ENCODE measurements at places on chromosomes 4 and X.

- DNase-seq, result no peak
Observed at GRCh38 chrX:70033348-70034051, 16.2 kb downstream of the AWAT2 start.

DNA sequence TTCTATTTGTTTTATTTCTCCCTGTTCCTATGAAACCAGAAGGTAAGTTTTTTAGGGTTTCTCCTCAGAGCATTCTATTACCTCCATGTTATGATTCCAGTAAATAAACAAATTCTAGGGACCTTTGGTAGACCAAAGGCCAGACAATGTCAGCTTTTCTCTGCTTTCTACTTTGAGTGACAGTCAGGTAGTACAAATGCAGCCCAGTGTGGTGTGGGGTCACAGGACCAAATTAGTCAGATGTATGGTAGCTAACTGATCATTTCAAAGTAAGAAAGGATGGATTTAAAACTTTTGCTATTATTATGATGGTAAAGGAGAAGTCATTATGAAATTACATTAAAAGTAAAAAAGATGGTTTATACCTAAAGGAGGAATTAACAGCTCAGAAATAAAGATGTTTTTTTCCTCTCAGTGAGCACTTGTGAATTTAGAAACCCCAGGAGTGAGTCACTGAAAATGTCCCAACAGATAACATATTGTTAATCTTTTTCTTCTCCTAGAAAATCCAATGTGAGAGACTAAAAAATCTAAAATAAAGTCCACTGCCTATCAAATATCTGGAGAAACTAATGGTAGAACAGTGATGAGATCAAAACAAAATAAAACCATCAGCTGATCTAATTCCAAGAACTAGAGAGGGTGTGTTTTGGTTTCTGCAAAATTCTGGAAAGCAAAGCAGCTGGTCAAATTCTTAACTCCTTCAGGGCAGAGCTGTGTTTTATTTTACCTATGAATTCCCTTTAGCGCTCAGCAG lies 16.6 kb upstream of the KLHL2 start:
- no peak for DNase-seq

- DNase-seq, result no peak
Observed at GRCh38 chrX:3518870-3519269, 172.4 kb upstream of the MXRA5 start.

DNA sequence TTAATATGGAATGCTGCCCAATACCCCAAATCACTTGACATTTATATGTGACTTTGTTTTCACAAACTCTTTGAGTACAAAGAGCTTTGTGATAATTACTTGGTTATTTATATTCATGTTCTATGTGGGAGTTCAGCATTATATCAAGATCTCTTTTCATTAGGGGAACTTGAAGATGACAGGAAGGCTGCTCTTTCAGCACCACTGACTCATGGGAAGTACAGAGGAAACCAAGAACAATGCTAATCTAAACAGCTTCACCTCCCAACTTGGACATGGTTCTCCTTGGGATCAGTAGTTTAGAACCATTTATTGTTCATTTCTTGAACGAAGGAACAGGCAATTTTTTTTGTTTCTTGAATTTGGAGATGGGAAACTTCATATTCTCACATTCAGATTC lies 184.0 kb upstream of the AFF2 start:
- no peak for DNase-seq

- DNase-seq, result no peak
Observed at GRCh38 chr4:187227907-187228704, 504.4 kb upstream of the FAT1 start.

DNA sequence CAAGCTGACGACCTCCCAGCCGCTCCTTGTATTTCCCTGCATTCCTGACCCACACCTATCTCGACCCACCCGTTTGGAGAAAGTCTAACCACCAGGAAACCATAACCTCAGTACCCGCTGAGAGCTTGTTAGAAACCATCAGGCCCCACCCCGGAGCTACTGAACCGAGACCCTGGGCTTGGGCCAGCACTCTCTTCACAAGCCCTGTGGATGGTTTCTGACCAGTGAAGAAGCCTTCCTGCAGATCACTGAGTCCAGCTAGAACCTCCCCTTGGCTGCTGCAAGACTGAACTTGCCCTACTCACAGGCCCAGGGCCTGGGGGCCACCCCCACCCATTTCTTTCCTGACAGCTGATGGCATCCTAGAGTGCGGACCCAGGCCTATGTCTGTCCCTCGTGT lies 26.6 kb upstream of the ZNF185 start:
- DNase-seq, result no peak

DNA sequence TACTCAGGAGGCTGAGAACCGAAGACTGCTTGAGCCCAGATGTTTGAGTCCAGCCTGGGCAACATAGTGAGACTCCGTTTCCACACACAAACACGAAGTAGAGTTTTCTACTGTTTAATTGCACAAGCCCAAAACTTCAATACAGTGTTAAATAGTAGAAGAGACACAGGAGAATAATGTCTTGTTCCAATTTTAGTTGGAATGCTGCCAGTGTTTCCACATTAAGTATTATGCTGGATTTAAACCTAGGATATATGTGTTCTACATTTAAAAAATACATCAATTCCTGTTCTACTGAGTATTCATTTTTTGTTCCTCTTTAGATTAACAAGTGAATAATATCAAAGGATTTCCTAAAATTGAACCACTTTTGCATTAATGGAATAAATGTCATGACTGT lies 91.3 kb downstream of the LCORL start:
- DNase-seq, result no peak

DNA sequence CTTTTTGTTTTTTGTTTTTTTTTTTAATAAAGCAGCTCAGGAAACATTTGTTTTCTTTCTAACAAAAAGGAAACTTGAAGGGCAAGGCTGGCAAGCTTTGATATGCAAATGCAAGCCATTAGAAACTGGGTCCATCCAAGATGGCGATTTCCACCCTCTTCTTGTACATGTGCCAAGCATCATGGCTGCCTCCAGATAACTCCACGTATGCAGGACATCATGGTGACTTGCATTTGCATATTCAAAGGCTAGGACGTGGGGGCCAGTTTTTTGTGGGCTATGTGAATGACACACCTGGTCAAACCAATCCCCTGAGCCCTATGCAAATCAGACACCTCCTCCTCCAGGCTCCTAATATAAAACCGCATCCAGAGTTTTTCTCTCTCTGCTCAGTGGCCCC lies 692.6 kb downstream of the FAM133A start:
- no peak for DNase-seq

- no peak for DNase-seq
Observed at GRCh38 chrX:153526042-153526441, 8.6 kb downstream of the ATP2B3 start.

DNA sequence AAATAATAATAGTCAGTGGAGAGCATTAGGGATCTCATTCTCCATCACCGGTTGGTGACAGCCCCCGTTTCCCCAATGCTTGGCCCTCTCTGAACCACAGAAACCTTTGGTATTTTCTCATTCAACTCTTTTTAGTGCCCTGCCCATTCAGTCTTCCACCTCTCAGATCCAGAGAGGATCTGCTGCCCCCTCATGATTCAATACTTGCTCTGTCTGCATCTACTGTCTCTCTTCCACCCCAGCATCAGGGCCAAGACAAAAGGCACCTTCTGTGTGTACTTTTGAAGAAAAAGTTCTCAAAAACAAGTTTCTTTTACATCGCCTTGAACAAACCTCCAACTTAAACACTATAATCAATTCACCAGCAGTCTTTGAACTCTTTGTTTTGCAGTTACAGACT lies 19.3 kb downstream of the CLTRN start:
- no peak for DNase-seq

- no peak for DNase-seq
Observed at GRCh38 chrX:97835969-97836368, 952.3 kb downstream of the RPA4 start.

GRCh38 chr4:11729548-11729947 lies 300.9 kb upstream of the HS3ST1 start:
- DNase-seq, result no peak

GRCh38 chr4:13912966-13913365 lies 285.4 kb upstream of the BOD1L1 start:
- no peak for DNase-seq

- no peak for DNase-seq
Observed at GRCh38 chr4:61877893-61878292, 677.8 kb downstream of the ADGRL3 start.

DNA sequence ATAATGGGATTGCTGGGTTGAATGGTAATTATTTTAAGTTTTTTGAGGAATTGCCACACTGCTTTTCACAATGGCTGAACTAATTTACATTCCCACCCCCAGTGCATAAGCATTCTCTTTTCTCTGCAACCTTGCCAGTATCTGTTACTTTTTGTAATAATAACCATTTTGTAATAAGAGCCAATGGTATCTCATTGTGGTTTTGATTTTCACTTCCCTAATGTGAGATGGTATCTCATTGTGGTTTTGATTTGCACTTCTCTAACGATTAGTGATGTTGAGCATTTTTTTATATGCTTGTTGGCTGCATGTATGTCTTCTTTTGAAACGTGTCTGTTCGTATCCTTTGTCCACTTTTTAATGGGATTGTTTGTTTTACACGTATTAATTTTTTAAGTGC lies 213.1 kb upstream of the HDX start:
- no peak for DNase-seq

- DNase-seq, result no peak
Observed at GRCh38 chr4:89009761-89010369, 47.1 kb downstream of the FAM13A start.

- no peak for DNase-seq
Observed at GRCh38 chr4:128461291-128462102, 173.9 kb upstream of the PGRMC2 start.

- DNase-seq, result peak; percentile 71
Observed at GRCh38 chr4:7323872-7324650, 110.7 kb downstream of the PSAPL1 start.

GRCh38 chr4:117224256-117224655 lies 138.9 kb upstream of the TRAM1L1 start:
- no peak for DNase-seq

DNA sequence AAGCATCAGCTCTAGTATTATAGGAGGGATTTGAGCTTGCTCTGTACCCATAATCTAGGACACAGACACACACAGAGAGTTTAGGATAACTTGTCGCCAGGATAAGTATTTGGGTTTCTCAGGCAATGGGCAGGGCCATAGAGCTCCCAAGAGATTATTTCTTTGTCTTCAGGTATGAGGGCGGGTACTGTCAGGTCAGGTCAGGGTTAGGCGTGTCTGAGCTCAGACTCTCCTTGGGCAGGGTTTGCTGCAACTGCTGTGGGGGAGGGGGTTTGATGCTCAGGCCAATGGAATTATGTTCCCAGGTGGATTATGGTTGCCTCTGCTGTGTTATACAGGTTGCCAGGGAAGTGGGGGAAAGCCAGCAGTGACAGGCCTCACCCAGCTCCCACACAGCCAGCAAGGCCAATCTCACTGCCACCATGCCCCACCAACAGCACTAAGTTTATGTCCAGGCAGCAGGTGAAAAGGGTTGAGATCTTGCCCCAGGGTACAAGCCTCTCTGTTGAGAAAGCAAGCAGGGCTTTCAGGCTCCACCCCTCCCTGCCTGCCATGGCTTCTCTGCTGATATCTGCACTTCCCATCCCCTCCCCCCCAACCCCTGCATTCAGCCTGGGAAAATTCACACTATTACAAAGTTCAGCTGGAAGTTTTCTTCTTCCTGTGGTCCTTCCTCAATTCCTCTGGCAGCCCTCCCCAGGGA lies 101.3 kb downstream of the RRAGB start:
- no peak for DNase-seq

DNA sequence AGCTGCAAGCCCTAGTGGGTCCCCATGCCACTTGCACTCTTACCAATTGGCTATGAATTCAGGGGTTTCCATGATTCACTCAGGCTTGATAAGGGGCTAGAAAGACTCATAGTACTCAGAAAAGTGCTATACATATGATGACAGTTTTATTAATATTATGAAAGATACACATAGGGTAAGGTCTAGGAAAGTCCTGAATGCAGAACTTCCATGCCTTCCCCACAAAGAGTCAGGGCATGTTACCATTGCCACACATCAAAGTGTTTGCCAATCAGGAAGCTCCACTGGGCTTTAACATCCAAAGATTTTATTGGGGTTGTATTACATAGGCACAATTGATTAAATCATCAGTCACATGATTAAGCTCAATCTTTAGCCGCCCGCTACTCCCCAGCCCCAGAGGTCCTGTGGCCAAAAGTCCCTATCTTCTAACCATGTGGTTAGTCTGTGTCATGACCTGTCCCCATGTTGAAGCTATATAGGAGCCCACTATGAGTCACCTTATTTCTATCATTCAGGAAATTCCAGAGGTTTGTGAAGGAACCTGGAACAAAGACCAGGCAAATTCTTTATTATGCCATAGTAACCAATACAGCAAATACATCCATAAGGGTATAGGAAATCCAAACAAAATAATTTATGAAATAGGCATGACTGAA lies 635.6 kb downstream of the STPG2 start:
- no peak for DNase-seq

GRCh38 chr4:86307432-86307831 lies 52.4 kb downstream of the MAPK10 start:
- no peak for DNase-seq

- no peak for DNase-seq
Observed at GRCh38 chr4:184375027-184375426, 99.3 kb downstream of the IRF2 start.

- no peak for DNase-seq
Observed at GRCh38 chr4:124055896-124056295, 656.6 kb downstream of the ANKRD50 start.

- no peak for DNase-seq
Observed at GRCh38 chr4:127140306-127140705, 492.5 kb upstream of the INTU start.

GRCh38 chrX:1443496-1444075 lies 9.1 kb downstream of the ASMTL start:
- no peak for DNase-seq

DNA sequence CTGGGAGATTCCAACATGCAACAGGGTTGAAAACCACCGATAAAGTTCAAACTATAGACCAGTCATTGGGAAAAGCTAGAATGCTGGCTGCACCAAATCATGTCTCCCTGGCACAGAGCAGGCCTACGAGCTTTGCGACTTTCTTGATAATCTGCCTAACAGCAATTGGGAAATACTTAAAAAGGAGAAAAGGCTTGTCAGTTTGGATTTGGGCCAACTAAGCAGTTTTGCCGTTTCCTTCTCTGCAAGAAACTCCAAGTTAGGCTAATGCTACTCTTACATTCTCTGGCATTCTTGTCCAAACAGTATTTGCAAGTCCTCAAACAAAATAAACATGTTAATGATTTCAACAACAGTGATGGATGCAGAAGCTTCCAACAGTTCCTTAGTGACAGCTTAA lies 87.9 kb downstream of the PDK3 start:
- DNase-seq, result no peak

- DNase-seq, result no peak
Observed at GRCh38 chrX:13647709-13648212, 5.2 kb upstream of the TCEANC start.

- DNase-seq, result no peak
Observed at GRCh38 chrX:57313583-57314215, 27.2 kb downstream of the FAAH2 start.

GRCh38 chr4:4334798-4335520 lies 44.9 kb downstream of the ZBTB49 start:
- DNase-seq, result peak; percentile 34
